Activated gamma-delta T cell (primary cell): ENCODE measurements at places on chromosomes 1 and 21.

DNA sequence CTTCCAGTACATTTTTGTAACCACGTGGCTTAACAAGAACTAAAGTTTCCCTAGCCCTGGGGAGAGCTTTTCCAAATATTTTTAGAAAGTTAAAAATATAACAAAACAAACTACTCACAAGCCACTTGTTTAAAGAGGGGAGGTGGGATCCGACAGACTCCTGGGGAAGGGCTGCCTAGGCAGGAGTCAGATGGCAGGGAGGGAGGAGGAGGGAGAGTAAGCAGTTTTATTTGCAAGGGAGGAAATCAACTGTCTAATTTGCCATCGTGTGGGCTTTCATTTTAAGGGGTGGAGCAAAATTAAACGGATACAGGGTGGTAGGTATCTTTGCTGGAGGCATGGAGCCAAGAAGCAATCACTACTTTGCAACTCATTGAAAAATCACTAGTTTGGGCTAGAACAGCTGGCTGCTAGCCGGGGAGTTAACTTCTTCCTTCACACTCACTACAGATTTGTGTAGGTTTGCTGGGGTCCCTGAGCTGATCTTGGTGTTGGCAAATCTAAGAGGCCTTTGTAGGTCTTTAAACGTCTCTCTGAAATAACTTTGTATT lies 8.8 kb downstream of the BARHL2 start:
- no peak for DNase-seq

- DNase-seq = no peak
These were observed 189.4 kb upstream of the FGGY start for GRCh38 chr1:59107516-59107915.

- no peak for DNase-seq
These were observed 42.7 kb downstream of the FAAP20 start for GRCh38 chr1:2151911-2152310.

DNA sequence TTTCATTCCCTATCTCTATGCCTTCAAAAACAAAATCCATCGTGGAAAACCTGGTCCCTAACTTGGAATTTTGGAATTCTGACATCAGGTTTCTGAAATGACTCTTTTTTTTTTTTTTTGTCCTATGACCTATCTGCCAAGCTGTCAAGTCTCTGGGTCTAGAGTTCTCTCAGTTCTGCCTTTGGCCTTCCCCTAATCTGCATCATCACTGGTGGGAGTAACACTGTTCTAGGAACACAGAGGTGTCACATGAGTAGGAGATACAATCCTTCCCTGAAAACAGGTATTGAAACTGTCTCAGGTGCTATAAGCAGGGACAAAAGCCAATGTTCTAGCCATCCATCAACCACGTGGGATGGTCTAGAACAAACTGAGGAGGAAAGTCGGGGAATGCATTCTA lies 142.0 kb upstream of the ATP1B1 start:
- no peak for DNase-seq

- no peak for DNase-seq
These were observed 8.7 kb upstream of the COL6A1 start for GRCh38 chr21:45972716-45973474.

- no peak for DNase-seq
These were observed 13.8 kb downstream of the KAZN start for GRCh38 chr1:14612256-14612655.

- DNase-seq = no peak
These were observed 4.6 kb upstream of the TRNAU1AP start for GRCh38 chr1:28548318-28548717.

GRCh38 chr1:244049162-244050013 lies 1.7 kb upstream of the ZBTB18 start:
- DNase-seq = peak; percentile 45

- no peak for DNase-seq
These were observed 79.8 kb upstream of the RALGPS2 start for GRCh38 chr1:178645157-178645807.

GRCh38 chr1:2951856-2952255 lies 69.4 kb upstream of the ACTRT2 start:
- no peak for DNase-seq

GRCh38 chr1:47759251-47759935 lies 237.8 kb downstream of the TRABD2B start:
- DNase-seq = no peak

- no peak for DNase-seq
These were observed 57.8 kb downstream of the MROH9 start for GRCh38 chr1:170993151-170993550.

GRCh38 chr1:17826165-17826488 lies 71.0 kb downstream of the ACTL8 start:
- DNase-seq = no peak

DNA sequence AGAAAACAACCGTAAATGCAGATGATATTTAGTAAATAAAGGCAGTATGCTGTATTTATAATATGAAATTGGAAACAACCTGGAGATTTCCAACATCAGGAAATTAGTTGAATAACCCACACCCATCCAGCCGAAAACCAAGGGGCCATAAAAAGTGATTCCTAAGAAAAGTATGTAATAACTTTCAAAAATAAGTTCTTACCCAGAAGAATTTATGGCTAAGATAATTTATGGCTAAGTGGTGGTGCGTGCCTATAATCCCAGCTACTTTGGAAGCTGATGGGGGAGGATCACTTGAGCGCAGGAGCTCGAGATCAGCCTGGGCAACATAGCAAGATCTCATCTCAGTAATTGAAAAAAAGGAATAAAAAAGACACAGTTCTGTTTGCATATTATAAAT lies 43.2 kb downstream of the TMCO4 start:
- no peak for DNase-seq
